Activated CD4-positive, alpha-beta T cell treated with anti-CD3 and anti-CD28 coated beads for 36 hours (primary cell): ENCODE measurements at places on chromosomes 5 and 9.

- DNase-seq: no peak
- no peaks in the 10 kb centered on the region for H3K27me3 ChIP-seq
- peak overlapping the region; percentile 88 for H3K4me3 ChIP-seq
- H3K27ac ChIP-seq: peak overlapping the region; percentile 94
Observed at GRCh38 chr5:139342423-139342723, 719 bp downstream of the PAIP2 start.

- peaks cover 2% of the 10 kb centered on the region for H3K27me3 ChIP-seq
- H3K4me3 ChIP-seq: no peak overlapping the region
- no peaks in the 10 kb centered on the region for H3K4me1 ChIP-seq
- no peaks in the 10 kb centered on the region for H3K36me3 ChIP-seq
- no peak overlapping the region for H3K27ac ChIP-seq
- no peak for DNase-seq
Observed at GRCh38 chr5:31329715-31330114, 136.2 kb downstream of the CDH6 start.

- H3K36me3 ChIP-seq: no peaks in the 10 kb centered on the region
- H3K27ac ChIP-seq: no peak overlapping the region
- DNase-seq: no peak
- no peaks in the 10 kb centered on the region for H3K27me3 ChIP-seq
- H3K4me3 ChIP-seq: no peak overlapping the region
Observed at GRCh38 chr9:80646211-80646610, 1043.1 kb downstream of the TLE1 start.

- H3K36me3 ChIP-seq: no peaks in the 10 kb centered on the region
- H3K4me1 ChIP-seq: no peaks in the 10 kb centered on the region
- H3K27ac ChIP-seq: no peak overlapping the region
- H3K4me3 ChIP-seq: no peak overlapping the region
Observed at GRCh38 chr5:130126746-130127145, 222.5 kb downstream of the CHSY3 start.

DNA sequence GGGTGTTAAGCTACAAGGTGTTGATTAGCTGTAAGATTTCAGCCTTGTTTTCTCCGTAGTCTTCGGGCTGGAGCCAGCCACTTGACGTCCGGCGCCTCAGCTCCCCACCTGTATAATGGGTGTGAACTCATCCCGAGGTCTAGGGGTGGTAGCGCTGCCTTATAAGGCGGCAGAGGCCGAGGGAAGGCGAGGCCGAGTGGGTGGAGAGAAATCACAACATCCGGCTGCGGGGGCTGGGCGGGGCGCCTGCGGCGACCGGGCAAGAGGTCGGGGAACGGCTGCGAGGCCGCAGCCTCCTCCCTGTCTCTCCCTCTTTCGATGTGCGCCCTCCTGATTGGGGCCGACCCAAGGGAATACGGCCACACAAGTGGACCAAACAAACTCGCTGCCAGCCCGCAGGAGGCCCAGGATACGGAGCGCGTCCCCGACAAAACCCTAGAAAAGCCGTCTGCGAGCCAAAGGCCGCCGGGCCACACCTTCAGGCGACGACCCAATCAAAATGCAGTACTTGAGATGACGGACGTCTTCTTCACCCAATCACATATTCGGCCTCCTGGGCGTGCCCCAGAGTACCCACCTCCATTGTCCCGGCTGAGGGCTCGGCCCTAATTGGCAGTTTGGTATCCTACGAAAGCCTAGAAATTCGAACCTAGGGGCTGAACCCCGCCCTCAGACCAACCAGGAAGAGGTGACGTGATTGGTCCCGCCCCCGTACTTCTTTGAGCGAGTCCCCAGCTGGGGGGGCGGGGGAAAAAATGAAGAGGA, 493 bp upstream of the GRK6 start:
- H3K4me1 ChIP-seq: peaks cover 36% of the 10 kb centered on the region
- peaks cover 39% of the 10 kb centered on the region for H3K36me3 ChIP-seq
- H3K27me3 ChIP-seq: no peaks in the 10 kb centered on the region

GRCh38 chr5:116699332-116699731, 124.7 kb upstream of the SEMA6A start:
- DNase-seq: no peak
- H3K4me3 ChIP-seq: no peak overlapping the region
- H3K4me1 ChIP-seq: no peaks in the 10 kb centered on the region
- H3K36me3 ChIP-seq: no peaks in the 10 kb centered on the region

DNA sequence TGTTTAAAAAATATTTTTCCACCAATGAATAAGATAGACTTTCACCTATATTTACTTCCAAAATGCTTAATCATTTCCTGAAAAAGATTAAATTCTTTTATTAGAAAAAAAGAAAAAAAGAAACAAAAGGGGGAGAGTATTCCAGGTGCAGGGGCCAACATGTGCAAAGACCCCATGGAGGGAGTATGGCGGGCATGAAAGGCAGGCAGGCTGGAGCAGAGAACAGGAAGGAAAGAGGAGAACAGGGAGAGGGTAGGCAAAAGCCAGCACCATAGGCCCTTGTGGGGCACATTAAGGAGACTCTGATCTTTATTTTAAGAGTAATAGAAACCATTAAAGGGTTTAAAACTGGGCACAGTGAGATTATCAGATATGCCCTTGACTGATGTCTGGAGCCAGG, 16.5 kb upstream of the SAP30L start:
- H3K27me3 ChIP-seq: no peaks in the 10 kb centered on the region
- no peak for DNase-seq
- peaks cover 18% of the 10 kb centered on the region for H3K36me3 ChIP-seq
- H3K4me3 ChIP-seq: no peak overlapping the region

DNA sequence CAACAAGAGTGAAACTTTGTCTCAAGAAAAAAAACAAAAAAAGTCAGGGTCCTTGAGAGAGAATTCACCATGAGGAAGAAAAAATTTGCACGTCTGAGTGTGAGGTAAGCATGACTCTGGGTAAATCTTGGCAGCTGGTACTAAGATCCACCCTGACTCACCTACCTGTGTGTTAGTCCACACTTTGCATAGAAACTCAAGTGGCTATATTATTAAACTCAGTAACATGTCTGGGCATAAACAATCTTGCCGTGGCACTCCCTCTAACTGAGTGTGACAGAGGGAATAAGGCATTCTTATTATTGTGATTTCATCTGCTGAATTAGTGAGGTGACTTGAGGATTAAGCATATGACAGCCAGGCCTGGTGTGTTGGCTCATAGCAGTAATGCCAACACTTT, 259.4 kb upstream of the VLDLR start:
- H3K27ac ChIP-seq: no peak overlapping the region
- H3K4me3 ChIP-seq: no peak overlapping the region
- DNase-seq: no peak
- H3K27me3 ChIP-seq: peaks cover 6% of the 10 kb centered on the region

DNA sequence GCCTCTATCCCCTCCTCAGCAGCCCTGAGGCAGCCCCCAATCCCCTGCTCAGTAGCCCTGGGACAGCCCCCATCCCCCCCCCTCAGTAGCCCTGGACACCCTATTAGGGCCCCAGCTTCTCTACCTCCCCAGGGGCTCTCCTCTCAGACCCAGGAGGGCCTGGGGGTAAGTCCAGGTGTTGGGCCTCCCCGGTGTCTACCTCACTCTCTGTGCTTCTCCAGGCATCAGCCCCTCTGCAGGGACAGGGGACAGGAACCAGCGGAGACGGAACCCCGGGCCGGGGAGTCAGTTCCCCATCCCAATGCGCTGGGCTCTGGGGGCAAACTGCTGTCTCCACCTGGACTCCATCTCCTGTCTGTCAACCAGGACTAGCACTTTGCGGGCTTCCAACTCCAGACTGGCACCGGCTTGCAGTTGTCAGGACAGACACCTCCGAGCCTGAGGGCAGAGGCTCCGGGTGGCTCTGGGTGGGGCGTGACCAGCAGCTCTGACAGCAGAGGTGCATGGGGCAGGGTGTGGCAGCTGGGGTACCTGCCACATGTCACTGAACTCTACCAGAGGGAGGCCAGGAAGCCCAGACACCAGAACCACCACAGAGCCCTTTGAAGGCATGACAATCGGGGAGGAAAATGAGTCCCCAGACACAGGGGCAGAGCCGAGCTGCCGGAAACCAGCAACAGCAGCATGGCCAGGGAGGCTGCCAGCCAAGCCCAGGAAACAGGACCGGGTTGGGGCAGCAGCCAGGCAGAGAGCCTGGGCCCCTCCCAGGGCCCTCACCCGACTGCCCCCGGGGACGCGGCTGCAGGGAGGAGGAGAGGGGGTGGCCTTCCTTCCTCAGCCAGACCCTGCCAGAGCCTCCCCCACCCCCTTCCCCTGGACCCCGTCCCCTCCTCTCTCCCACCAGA, 17.7 kb upstream of the UBAC1 start:
- DNase-seq: peak; percentile 62
- H3K36me3 ChIP-seq: no peaks in the 10 kb centered on the region
- no peaks in the 10 kb centered on the region for H3K27me3 ChIP-seq

GRCh38 chr5:10355071-10355889, 1.8 kb downstream of the MARCHF6 start:
- peaks cover 50% of the 10 kb centered on the region for H3K4me1 ChIP-seq
- H3K4me3 ChIP-seq: peak overlapping the region; percentile 97
- H3K27ac ChIP-seq: peak overlapping the region; percentile 99
- no peaks in the 10 kb centered on the region for H3K27me3 ChIP-seq
- DNase-seq: peak; percentile 51

GRCh38 chr5:152349683-152350526, 55.2 kb downstream of the NMUR2 start:
- no peaks in the 10 kb centered on the region for H3K36me3 ChIP-seq
- H3K27ac ChIP-seq: no peak overlapping the region

- no peak overlapping the region for H3K4me3 ChIP-seq
- no peaks in the 10 kb centered on the region for H3K36me3 ChIP-seq
- H3K27me3 ChIP-seq: no peaks in the 10 kb centered on the region
- H3K4me1 ChIP-seq: peaks cover 40% of the 10 kb centered on the region
Observed at GRCh38 chr5:143592648-143593047, 189.2 kb upstream of the NR3C1 start.

DNA sequence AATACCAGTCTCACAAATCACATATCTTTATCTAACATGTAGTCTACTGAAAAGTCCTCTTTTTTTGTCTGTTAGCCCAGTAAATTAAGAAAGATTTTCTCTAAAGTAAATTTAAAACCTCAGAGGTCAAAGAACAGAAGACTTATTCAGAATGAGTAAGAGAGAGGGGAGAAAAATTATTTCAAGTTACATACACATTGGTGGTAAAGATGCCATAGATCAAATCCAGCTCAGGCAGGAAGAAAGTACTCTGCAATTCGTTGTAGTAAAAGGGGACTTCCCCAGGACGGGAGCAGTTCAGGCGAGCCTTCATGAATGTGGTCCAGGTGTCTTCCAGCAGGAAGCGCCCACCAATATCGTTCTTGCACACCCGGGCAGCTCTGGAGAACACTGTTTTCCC, 344.1 kb downstream of the SEMA5A start:
- no peak overlapping the region for H3K27ac ChIP-seq
- H3K4me1 ChIP-seq: no peaks in the 10 kb centered on the region
- H3K36me3 ChIP-seq: no peaks in the 10 kb centered on the region

DNA sequence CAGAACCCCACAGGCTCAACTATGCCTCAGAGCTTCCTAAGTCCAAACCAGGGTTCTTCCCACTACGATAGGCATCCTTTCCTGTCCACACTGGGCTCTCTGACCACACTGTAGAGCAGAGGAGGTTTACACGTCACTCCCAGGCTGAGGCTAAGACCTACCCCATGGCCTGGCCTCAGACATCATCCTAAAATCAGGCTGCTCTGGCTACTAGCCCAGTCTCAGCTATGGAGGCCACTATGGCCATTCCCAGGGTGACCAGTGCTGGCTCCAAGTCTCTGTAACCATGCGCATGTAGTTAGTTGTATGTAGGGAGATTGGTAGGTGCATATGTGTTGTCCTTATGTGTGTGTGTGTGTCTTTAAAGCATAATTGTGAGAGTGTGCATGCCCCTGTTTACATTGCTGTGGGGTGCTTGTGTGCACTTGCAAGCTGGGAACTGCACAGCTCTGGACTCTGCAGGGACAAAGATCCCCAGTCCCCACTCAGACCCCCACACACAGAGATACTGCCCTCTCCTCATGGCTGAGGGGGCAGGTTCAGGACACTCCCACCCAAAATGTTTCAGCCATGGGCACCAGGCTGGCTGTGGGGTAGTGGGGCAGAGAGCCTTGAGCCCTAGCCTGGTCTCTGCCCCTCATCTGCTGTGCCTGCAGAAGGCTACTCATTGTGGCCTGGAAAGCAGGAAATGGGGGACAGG, 12.3 kb downstream of the PDLIM4 start:
- no peak overlapping the region for H3K27ac ChIP-seq
- no peak overlapping the region for H3K4me3 ChIP-seq
- H3K4me1 ChIP-seq: peaks cover 3% of the 10 kb centered on the region
- no peaks in the 10 kb centered on the region for H3K36me3 ChIP-seq
- DNase-seq: no peak

DNA sequence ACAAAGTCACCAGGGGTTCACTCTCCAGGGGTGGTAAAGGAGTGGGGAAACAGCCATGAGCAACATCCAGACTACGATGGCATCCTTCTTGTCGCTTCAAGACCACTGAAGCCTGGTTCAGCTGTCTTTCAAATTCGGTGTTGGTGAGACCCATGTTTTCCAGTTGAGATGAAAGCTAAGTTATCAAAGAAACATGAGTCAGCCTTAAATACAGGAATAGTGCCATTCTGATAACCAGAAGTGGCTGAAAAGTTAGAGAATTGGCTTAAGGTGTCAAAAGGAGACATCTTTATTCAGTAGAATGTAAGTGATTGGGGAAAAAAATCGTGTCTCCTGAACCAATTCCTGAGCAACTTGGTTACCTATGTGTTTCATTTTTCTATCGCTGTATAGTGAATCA, 7.0 kb upstream of the CARD19 start:
- H3K4me1 ChIP-seq: peaks cover 63% of the 10 kb centered on the region
- H3K27me3 ChIP-seq: no peaks in the 10 kb centered on the region
- no peak overlapping the region for H3K4me3 ChIP-seq

- H3K4me3 ChIP-seq: no peak overlapping the region
- H3K4me1 ChIP-seq: no peaks in the 10 kb centered on the region
- no peaks in the 10 kb centered on the region for H3K36me3 ChIP-seq
- DNase-seq: no peak
- peaks cover 43% of the 10 kb centered on the region for H3K27me3 ChIP-seq
- H3K27ac ChIP-seq: no peak overlapping the region
Observed at GRCh38 chr5:168971100-168971499, 329.8 kb downstream of the SLIT3 start.

DNA sequence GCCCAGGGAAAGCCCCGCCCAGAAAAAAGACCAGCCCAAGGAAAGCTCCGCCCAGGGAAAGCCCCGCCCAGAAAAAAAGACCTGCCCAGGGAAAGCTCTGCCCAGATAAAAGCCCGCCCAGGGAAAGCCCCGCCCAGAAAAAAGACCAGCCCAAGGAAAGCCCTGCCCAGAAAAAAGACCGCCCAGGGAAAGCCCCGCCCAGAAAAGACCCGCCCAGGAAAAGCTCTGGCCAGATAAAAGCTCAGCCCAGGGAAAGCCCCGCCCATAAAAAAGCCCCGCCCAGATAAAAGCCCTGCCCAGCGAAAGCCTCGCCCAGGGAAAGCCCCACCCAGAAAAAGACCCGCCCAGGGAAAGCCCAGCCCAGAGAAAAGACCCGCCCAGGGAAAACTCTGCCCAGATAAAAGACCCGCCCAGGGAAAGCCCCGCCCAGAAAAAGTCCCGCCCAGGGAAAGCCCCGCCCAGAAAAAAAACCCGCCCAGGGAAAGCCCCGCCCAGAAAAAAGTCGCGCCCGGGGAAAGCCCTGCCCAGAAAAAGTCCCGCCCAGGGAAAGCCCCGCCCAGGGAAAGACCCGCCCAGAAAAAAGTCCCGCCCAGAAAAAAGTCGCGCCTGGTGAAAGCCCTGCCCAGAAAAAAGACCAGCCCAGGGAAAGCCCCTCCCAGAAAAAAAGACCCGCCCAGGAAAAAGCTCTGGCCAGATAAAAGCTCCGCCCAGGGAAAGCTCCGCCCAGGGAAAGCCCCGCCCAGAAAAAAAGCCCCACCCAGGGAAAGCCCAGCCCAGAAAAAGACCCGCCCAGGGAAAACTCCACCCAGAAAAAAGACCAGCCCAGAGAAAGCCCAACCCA, 11.9 kb downstream of the GRIN1 start:
- no peak overlapping the region for H3K27ac ChIP-seq
- peaks cover 8% of the 10 kb centered on the region for H3K27me3 ChIP-seq
- no peak overlapping the region for H3K4me3 ChIP-seq
- H3K36me3 ChIP-seq: no peaks in the 10 kb centered on the region
